ENCODE measurements at places on chromosomes 2 and 18.

GRCh38 chr2:239519089-239519920, 118.5 kb upstream of the HDAC4 start:
- DNase-seq = no peak

DNA sequence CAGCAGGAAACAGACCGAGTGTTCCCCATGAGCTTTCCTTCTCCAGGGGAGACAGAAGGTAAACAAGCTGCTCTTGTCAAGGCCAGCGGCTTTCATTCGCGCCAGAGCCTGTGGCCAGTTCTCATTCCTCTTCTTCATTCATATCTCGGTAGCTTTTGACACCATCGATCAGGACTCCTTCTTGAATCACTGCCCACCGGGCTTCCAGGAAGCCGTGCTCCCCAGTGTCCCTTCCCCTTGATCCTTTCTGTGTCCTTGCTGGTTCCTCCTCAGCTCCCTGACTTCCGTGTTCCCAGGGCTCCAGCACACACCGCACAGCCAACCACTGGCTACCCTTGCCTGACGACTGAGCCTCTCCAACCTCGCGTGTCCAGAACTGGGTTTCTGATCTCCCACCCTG, 14.1 kb downstream of the SLC66A3 start:
- no peak for DNase-seq

GRCh38 chr18:7566244-7566566, 911 bp upstream of the PTPRM start:
- DNase-seq = no peak

DNA sequence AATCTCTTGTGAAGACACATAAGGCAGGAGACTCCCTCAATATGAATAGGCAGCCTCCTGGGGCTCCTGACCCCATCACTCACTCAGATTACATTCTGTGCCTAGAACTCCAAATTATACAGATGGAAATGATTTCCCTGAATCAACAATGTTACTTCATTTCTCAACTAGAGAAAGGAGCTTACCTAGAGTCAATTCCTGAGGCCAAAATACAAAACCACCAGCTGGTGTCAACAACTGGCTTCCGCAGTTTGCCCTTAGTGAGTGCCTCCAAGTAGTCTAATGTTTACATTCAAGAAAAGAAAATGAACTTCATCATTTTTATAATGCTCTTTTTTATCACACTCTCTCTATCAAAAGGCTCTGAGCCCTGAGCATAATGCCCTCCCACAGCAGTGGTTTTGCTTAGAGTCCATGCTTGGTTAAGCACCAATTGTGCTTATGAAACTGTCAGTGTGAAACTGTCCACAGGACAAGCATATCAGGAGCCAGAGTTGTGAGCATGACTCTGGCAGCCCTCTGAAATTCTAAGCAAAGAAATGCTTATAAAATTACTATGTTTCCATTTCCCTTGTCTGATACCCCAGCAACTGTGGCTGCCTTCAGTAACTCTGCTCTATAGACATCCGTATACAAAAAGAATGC, 305.7 kb upstream of the PKDCC start:
- no peak for DNase-seq

GRCh38 chr2:68404164-68404563, 39.1 kb downstream of the PLEK start:
- DNase-seq = no peak

- DNase-seq = no peak
These were observed 353.6 kb upstream of the FSIP2 start for GRCh38 chr2:185384822-185385560.

DNA sequence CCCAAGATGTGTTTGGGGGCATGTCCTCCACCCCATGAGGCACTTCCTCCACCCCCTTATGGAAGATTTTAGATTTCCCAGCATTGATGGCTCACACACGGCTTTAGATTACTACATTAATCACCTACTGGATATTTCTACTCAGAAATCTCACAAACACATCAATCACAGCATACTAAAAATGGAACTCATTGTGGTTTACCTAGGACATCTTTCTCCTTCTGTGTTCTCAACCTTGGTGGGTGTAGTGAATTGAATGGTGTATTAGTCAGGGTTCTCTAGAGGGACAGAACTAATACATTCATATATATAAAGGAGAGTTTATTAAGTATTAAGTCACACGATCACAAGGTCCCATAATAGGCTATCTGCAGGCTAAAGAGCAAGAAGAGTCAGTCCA, 82.1 kb upstream of the CYRIA start:
- no peak for DNase-seq

DNA sequence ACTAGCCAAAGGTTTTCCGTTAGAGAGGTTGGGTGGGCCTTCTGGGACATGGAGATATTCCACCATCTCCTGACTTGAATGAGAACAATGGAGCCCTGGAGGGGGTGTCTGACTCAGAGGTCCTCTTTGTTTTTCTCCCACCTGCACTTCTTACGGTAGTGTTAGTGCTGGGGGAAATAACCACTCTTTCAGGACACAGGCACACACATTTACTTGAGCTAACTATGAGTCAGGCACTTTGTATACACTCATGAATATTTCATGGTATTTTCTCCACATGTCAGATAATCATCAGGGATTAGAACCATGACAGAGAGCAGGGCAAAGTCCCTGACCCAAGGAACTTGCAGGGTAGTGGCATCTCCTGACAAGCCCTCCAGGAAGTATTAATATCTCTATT, 439.1 kb downstream of the TSN start:
- DNase-seq = no peak

DNA sequence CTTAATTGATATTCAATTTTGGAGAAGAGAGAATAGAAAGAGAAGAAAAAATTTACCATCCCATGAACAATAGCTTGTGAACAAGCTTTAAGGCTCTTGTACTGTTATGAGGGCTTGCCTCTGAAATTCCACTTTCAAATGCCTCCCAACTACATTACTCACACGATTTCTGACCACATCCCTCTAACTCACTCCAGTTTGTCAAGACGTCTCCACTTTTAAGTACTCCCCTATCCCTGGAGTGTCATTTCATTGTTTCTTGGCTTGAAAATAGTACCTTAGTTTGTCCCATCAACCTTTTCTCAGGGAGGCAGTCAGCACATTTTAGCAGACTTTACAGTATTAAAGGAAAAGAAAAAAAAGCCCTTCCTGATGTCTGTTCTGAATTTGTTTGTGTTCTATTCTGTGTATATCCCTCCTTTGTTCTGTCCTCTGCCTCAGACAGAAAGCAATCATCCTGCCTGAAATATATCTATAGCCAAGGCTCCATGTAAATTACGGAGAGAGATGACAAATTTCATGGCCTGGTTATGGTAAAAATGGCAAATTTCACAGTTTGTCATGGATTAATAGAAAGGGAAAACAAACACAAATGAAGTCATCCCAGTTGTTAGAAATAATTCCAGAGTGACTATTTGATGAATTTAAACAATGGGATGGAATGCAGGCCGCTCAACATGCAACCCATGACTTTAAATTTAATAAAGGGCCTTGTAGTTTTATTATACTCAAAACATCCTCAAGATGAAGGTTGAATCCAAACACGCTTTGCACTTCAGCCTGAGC, 228.8 kb downstream of the ETAA1 start:
- DNase-seq = no peak

DNA sequence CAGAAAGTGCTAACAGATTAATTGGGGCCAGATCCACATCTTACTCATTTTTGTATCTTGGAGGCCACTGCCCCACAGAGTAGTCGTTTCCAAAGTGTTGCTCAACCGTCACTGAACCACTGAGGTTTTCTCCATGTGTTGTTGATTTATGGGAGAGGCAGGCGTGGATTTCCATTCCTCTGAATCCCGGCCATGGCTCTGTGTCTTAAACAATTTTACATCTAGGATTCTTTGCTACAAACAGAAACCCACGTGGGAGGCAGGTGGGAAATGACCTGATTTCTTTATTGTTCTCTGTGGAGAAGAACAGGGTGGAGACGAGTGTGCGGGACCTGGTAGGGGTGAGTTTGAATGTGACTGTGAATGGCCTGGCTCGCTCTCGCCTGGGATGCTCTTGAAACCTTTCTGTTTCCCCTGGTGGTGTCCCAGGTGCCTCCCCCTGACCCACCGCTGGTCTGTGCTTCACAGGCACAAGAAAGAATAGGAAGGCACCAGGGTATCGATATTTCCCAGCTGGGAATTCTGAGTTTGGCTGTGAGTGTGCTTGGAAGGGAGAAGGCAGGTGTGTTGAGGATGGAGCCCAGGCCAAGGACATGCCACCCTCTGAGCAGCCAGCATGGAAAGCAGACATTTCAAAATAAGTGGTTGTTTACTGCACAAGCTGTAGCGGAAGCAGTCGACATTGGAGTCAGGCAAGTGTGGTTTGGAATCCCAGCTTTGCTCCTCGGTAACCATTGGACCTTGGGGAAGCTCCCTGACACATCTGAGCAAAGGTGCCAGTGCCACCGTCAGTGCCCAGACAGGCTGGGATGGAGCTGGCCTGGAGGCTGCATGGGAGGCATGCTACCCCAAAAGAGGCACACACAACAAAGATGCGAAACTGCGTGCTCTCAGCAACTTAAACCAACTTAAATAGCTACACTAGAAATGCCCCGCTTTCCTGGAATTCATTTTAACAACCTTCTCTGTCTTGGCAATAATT, 50.0 kb downstream of the LPIN1 start:
- peak; percentile 80 for DNase-seq

DNA sequence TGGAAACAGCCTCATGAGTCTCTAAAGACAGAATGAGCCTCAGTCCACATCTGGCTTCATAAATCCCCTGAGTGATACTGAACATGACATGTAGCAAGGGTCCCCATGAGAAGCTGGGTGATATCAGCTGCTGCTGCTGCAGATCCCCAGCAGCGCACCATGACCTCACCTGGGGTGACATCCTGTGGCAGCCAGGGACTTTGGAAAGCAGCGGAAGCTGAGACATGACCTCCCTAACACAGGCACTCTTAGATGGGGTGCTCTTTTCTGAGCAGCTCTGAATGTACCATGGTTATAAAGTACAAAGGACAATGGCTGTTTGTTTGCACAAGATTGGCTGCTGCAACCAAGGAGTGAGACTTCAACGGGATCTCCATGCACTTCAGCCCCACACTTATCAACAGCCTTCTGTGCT, 74.7 kb upstream of the TMEM200C start:
- DNase-seq = no peak

- no peak for DNase-seq
These were observed 211.0 kb downstream of the NEDD4L start for GRCh38 chr18:58254873-58255511.

GRCh38 chr2:222595581-222595980, 60.3 kb downstream of the FARSB start:
- DNase-seq = no peak

GRCh38 chr2:108623616-108624015, 89.3 kb downstream of the LIMS1 start:
- no peak for DNase-seq

DNA sequence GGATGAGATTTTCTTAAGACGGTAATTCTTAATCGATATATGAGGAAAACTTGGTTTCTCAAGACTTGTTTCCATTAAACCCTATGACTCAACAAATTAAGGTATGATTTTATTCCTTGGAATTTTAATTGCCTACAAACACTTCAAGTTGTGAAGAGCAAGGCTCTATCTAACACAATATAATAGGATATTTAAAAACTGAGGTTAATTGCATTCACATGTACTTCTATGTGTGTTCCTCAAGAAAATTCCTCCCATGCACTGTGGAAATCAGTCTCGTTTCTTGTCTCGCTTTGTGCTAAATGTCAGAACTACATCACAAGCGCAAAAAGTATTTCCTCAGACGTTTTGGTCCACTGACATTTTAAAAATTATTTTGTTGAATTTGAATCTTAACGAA, 109.6 kb upstream of the UNC80 start:
- DNase-seq = no peak

GRCh38 chr2:207257251-207258250, 91.8 kb upstream of the KLF7 start:
- DNase-seq = no peak

DNA sequence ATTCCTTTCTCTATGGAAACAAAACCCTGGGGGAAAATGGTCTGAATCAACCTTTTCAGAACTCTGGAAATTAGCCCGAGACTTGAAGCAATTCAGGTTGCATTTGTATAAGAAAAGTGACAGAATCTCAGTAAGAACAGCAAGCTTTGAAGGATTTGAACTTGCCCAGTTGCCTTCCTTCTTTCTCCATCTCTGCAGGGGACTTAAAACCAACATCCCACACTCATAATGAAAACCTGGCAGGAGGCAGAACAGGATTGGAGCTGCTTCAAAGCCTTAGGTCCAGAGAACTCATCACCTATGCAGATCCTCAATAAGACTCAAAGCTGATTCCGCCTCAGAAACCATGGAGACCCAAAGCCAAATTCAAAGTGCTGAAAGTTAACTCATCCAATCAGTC, 790.5 kb upstream of the ID2 start:
- DNase-seq = no peak

DNA sequence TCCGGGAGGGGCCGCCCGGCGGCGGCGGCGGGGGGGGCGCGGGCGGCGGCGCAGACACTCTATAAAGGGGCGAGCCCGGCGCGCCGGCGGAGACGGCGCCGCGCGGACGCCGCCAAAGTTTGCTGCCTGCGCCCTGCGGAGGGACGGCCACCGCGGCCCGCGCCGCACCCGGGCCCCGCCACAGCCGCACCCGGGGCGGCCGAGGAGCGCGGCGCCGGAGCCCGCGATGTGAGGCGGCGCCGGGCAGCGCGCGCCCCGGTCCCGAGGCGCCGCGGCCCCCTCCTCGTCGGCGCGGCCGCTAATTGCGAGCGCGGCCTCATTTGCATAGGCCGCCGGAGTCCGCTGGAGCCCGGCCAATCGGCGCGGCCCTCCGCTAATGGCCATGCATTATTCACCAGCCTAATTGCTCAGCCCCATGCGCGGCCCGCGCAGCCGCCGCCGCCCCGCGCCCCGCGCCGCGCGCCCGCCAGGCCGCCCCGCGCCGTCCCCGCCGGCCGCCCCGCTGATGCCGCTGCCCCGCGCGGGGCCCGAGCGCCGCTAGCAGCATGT, at the start of gene SALL3:
TSS of gene SALL3 (plus strand) at position 89 of the 549 bp plus-strand sequence. CDS start at position 546, 457 bp downstream.
- no peak for DNase-seq

DNA sequence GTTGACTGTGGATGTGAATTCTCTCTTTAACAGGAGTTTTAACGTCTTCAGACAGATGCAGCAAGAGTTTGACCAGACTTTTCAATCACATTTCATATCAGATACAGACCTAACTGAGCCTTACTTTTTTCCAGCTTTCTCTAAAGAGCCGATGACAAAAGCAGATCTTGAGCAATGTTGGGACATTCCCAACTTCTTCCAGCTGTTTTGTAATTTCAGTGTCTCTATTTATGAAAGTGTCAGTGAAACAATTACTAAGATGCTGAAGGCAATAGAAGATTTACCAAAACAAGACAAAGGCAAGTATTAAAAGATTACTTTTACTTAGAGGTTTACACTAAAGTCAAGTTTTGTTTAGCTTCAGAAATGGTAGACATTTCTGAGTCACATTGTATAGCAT, 30.2 kb upstream of the TYMS start:
- no peak for DNase-seq

Measured in fibroblast of the conjunctiva (primary cell).